ENCODE measurements at places on chromosomes 2 and 18.

DNA sequence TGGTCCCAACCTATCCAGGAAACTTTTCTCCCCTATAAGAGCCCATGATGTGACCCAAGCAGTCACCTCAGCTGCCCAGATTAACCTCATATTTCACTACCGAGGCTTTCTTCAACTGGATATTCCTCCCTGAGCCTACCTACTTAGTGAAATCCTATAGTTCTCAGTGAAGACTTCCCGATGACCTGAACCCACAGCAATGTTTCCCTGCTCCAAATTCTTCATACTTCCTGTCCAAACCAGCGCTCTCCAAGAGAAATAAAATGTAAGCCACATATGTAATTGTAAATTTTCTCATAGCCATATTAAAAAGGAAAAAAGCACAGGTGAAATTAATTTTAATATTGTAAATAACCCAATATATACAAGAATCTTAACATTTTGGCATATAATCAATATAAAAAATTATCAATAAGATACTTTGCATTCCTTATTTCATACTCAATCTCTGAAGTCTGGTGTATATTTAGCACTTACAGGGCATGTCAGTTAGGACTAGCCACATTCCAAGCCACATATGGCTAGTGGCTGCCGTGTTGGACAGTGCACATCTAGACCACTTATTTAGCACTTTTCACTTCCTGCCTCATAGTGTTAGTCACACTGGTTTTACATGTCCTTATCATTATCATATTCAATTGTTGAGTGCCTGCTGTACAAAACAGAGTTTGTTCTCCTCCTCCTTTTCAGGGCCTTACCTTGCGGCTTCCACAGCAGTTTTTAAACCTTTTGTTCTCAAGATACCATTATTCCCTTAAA is 1.9 kb upstream of the STAT4 start:
- no peak for DNase-seq

DNA sequence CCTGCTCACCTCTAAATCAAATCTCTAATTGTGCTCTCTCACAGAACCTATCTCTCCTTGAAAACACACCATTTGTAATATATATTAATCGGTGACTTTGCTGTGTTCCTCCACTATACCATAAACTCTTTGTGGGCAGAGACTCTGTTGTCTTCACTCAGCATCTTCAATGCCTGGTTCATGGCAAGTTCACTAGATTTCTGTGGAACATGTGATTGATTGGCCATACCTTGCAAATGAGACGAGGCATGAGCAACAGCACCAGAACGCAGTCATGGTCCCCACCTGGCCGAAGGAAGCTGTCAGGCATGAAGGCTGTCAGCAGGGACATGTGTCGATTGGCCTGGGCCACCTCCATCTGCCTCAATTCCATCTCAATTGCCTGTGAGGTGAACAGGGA is 11.6 kb downstream of the DCTN1 start:
- no peak for DNase-seq

DNA sequence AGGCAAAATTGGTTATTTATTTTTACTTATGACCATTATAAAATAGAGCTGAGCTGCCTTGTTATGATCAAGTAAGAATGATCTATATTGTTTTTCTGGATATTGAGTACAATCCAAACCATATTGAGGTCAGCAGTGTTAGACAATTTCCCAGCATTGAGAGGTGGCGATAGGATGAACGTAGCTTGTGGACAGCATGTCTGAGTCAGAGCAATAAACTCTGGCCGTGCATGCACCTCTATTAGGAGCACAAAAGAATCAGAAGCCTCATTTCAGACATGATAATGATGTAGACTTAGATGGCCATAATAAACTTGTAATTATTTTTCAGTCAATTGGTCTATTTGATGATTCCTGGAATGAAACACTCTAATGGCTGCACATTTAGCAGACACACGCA is 491.6 kb downstream of the RIT2 start:
- no peak for DNase-seq

GRCh38 chr2:218245214-218245613 is 15.6 kb upstream of the GPBAR1 start:
- DNase-seq, result no peak

DNA sequence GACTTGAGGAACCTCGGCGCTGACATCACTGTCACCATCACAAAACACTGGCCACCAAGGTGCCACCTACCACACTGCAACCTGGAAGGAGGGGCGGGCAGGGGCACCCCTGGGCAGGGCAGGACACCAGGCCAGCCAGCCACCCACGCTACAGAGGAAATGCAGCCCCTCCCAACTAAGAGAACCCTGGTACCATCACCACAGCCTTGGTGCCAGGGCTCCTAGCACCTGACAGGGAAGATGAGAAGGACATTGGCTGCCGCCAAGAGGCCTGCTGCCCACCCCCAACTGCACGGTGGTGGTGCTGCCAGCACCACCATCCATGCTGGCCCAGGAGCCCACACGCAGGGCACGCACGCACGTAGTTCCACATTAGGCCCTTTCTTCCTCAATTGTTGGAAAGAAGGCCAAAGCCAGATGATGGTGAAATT is 88.7 kb downstream of the HDAC4 start:
- DNase-seq, result no peak

DNA sequence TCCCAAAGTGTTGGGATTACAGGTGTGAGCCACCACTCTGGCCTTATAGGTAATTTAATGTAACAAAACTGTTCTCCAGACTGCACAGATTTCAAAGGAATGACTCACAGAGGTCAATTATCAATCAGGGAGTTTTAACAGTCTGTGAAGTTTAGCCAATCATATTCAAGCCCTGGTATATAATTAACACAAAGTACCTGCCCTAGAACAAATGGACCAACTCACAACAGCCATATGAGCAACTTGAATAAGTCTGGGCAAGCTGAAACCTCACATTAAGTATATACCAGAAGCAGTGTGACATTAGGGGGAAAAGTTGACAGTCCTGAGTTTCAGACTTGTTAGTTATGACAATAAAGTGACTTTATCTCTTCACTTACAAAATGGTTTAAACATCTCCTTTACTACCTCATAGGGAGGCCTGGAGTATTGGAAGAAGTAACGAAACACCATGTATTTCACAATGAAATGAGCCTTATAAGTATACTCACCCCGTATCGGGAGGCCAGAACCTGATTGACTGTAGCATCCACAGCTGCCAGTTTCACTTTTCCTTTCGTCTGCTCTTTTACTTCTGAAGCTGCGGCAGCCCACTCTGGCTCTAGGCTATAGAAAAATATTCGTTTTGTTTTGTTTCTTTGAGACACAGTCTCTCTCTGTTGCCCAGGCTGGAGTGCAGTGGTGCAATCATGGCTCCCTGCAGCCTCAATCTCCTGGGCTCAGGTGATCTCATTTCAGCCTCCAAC is 22.2 kb downstream of the PDIA6 start:
- DNase-seq, result no peak

All from stimulated activated CD8-positive, alpha-beta memory T cell treated with anti-CD3 and anti-CD28 coated beads, Interleukin-2, amount 100 ng/mL, for 1 hour (primary cell).